Ecto neural progenitor cell (in vitro differentiated cells): ENCODE measurements at places on chromosomes 7 and 10.

GRCh38 chr10:5692461-5693358 lies 8.1 kb downstream of the TASOR2 start:
- peak; percentile 78 for DNase-seq

- no peak for DNase-seq
Observed at GRCh38 chr7:110347081-110347480, 743.8 kb upstream of the LRRN3 start.

GRCh38 chr10:43215758-43216455 lies 51.0 kb downstream of the RASGEF1A start:
- no peak for DNase-seq

DNA sequence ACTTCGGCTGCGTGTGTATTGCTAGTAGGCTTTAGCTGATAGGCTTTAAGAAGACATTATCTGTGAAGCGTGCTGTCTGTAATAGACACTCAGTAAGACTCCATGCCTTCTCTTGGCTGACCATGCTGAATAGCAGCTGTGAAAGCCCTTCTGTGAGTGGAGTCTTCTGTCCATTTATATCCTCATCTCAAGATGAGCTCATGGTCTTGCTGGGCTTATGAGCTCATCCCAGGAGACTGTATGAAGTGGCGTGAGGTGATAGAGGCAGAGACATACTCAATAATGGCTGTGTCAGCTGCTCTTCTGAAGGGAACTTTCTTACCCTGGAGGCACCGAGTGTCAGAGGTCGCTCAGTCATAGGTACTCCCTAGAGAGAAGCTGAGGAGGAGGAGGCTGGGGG lies 111.5 kb downstream of the SH2D4B start:
- no peak for DNase-seq

GRCh38 chr10:121248266-121248665 lies 350.0 kb downstream of the FGFR2 start:
- DNase-seq, result no peak

- no peak for DNase-seq
Observed at GRCh38 chr10:109698882-109699664, 224.2 kb downstream of the XPNPEP1 start.

- DNase-seq, result no peak
Observed at GRCh38 chr7:151185762-151186639, 1.0 kb downstream of the ASB10 start.

GRCh38 chr10:127948791-127949190 lies 41.9 kb downstream of the PTPRE start:
- DNase-seq, result no peak

- no peak for DNase-seq
Observed at GRCh38 chr7:108503112-108504026, 22.6 kb downstream of the PNPLA8 start.

GRCh38 chr10:61905837-61906561 lies 4.5 kb downstream of the ARID5B start:
- no peak for DNase-seq

DNA sequence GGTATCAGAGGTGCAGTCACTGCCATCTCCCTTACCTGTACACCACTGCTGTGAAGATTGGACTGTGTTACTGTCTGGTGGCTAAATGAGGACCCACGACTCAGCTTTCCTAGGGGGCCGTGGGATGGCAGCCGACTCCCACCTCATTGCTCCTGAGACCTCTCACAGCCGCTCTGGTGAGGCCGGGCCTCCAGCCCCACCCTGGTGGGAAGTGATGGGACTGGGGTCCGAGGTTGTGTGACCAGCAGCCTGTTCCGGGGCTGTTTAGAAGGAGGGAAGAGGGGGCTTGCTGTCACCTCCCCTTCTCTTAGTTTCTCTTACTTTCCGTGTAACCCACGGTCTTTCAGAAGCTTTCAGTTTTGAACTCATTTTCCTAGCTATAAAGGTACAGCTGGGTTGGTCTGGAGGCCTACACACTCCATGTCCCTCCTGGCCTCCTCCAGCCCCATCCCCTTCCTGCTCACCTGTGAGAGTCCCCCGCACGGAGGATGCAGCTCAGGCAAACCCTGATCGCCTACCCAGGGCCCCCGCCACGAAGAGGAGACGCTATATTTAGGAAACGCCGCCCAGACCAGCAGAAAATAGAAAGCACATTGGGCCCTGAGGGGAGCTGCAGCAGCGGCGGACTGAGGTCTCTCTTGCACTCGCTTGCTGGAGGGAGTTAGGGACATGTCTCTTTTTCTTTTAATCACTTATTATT lies 4.6 kb downstream of the EMX2 start:
- no peak for DNase-seq

GRCh38 chr7:79434867-79435266 lies 18.6 kb downstream of the MAGI2 start:
- DNase-seq, result no peak

GRCh38 chr7:158517571-158517970 lies 70.1 kb downstream of the PTPRN2 start:
- no peak for DNase-seq

- no peak for DNase-seq
Observed at GRCh38 chr7:48563334-48563733, 361.0 kb upstream of the CDC14C start.

DNA sequence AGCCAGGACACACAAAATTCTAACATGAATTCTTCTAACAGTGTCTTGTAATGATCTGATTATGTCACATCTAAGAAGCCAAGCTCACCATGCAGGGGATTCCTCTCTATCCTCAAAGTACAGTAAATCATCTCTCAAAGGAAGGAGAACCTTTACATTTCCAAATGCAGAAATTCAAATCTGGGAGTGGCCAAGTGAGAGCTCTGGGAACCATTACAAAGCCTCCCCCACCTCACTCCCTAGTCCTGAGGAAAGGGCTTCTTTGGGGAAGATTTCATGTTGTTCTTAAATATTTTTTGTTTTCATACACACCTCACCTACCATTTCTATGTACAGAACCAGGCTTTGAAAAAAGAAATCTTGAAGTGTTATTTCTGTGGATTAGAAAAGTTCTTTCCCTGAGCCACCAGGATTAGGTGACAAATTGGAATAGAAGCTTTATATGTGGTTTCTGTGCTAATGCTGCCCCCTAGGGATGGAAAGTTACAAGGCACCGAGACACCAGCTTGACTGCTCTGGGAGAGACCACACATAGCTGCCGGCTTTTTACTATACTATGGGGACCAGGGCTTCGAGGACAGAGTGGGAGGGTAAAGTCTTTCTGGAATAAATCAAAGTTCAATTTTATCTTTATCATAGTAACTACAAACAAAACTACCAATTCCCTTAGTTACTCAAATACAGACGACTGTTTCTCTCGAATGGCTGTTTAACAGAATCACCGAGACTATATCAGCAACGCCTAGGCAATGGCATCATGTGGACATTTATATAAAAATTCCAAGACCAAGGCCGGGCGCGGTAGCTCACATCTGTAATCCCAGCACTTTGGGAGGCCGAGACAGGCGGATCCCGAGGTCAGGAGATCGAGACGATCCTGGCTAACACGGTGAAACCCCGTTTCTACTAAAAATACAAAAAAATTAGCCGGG lies 116.1 kb downstream of the RNF216 start:
- DNase-seq, result peak; percentile 81

DNA sequence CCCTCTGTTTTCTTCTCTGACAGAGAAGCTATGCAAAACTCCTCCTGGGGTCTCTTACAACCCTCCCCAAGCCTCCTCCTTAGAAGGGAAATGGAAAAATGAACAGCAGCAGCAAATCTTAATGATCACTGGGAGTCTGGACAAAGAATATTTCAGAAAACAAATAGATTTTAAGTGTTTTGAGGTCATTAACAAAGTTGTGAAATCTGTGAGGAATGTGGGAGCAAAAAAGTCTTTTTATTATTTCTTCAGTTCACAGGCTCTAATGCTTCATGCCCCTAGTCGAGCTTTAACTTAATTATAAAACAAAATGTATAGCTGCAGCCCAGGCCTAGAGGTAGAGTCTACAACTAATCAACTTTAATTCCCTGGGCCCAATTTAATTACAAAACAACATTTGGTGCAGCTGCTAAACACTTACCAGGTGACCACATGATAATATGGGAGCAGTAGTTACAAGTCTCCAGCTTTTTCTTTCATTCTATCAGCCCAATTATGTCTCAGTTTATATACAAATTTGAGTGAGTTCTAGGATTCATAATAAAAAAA lies 293.2 kb downstream of the THSD7A start:
- no peak for DNase-seq

GRCh38 chr7:77537778-77538280 lies 734 bp downstream of the PTPN12 start:
- DNase-seq, result peak; percentile 76

GRCh38 chr7:1676550-1677078 lies 6.5 kb downstream of the ELFN1 start:
- no peak for DNase-seq

GRCh38 chr7:156173346-156173745 lies 361.1 kb upstream of the SHH start:
- no peak for DNase-seq

GRCh38 chr7:66321283-66321682 lies 116.1 kb downstream of the TPST1 start:
- no peak for DNase-seq

DNA sequence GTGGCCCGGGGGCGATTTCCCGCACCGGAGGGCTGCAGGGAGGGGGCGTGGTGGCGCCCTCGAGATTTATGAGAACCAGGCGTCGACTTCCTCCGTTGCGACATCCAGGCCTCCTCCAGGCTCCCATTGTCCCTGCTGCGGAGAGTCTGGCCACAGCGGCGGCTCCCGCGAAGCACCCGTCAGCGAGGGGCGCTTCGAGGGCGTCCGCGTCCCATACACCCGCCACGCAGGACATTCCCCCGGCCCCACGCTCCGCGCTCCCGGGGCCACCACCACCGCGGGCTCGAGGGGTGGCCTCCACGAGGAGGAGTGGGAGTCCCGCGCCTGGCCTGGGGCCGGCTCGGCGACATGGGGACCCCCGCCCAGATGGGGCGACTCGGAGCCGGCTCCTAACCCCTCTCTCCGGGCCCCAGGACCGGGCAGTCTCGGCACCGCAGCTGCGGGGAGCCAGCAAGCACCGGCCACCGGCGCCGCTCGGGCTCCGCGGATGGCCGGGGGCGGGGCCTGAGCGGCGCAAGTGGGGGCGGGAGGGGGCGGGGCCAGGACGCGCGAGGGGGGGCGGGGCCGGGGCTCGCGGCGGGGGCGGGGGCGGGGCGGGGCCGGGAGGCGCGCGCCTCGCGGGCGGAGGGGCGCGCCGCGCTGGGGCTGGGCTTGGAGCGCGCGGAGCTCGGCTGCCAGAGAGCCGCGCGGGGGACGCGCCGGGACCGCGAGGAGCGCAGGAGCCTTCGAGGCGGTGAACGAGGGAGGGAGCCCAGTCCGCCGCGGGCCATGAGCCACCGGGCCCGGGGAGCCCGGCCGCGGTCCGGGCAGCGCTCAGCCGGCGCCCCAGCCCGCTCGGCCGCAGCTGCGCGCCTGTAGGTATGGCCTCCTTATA lies at the start of gene SH2B2:
TSS of gene SH2B2 (plus strand) at position 632 of the 874 bp plus-strand sequence. CDS start 13,683 bp downstream, outside the sequence.
- DNase-seq, result peak; percentile 81
